ENCODE measurements at places on chromosomes 2 and 18.

DNA sequence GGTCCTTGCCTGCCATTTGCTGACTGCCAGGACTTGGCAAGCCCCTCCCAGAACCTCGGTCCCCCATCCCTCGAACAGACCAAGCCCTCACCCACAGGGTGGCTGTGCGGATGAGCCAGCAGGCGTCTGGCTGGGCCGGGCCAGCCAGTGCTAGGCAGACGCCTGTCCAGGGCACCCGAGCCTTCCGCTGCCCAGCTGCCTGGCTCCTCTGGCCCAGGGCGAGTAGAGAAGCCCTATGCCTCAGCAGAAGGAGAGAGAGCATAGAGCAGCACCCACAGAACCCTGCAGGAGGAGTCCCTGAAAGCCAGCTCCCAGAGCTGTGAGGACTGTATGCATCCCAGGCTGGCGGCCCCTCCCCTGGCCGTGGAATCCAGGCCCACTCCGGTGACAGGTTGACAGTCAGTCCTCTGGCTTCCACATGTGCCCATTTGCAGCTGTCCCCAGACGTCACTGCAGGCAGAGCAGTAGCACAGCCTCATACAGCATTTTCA is 62.1 kb upstream of the GLI2 start:
- no peak for DNase-seq

- DNase-seq, result no peak
These were observed 410.5 kb upstream of the MEIS1 start for GRCh38 chr2:66024391-66024790.

DNA sequence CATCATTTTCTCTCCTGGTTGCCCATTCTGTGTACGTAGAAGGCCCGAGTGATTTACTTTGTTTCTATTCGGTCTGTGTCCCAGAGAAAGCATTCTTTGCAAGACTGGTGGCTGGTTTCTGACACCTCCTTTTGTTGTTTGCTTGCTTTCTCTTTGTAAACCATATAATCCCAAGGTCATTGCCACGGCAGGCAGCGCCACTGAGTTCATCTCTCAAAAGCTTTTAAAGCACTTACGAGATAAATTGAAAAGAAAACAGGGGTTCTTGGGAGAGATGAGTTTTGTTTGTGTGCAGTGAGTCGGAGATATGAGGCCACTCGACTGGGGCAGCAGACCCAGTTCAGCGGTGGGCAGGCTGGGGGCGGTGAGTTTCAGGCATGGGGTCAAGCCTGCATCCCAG is 137.6 kb downstream of the NCK2 start:
- no peak for DNase-seq

GRCh38 chr2:177559638-177560037 is 167.1 kb downstream of the AGPS start:
- no peak for DNase-seq

- peak; percentile 30 for DNase-seq
These were observed 67.6 kb upstream of the ZFP36L2 start for GRCh38 chr2:43293744-43294695.

GRCh38 chr18:36047521-36047920 is 19.8 kb downstream of the RPRD1A start:
- DNase-seq, result no peak

- DNase-seq, result no peak
These were observed 231.9 kb downstream of the ZRANB3 start for GRCh38 chr2:135299165-135299564.

- DNase-seq, result no peak
These were observed 261.8 kb downstream of the SPAG16 start for GRCh38 chr2:213545964-213546475.

DNA sequence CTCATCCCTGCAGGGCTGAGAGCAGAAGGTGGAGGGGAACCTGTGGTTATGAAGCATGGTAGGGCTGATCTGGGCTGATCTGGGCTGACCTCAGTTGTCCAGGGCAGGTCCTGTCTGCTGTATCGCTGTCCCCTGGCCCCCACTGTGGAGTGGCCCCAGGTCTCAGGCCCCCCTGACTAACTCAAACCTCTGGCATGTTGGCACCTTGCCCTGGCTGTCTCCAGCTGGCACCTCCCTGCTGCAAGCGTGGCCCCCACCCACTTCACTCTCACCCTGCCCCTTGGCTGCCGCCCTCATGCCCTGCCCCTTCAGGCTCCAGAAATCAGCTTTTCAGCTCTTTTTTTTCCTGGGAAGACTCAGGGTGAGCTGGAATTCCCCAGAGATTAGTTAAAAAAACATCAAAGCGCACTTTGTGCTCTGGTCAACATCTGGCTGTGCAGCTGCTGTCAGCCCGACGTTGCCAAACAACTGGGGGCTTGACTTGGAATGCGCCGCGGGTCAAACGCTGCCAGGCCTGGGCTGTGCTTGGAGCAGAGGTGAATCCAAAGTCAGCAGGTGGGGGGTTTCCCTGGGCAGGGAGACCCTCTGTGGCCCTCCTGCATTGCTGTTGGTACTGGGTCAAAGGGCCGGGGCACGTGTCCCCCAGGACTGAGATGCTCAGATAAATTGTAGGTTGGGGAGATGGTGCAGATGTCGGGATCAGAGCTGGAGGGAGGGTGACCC is 173.8 kb upstream of the HDAC4 start:
- no peak for DNase-seq

- no peak for DNase-seq
These were observed 3.5 kb upstream of the KCNE4 start for GRCh38 chr2:223048519-223048918.

GRCh38 chr18:44911773-44912172 is 231.1 kb downstream of the SETBP1 start:
- no peak for DNase-seq

DNA sequence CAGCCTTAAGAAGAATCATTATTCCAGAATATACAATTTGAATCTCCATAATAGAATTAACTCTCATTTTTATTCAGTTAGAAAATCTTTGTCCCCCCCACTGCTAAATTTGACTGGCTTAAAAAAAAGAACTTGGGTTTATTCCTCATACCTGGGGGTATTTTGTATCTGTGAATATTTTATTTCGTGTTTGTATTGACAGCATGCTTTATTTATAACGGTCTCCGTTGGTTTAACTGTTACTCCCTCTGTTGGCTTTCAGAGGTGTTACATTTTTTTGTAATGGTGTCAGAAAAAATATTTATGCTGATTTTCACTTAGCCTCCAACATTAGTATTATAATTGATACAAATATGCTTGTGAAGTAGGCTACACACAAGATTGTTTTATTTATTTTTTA is 109.1 kb downstream of the HAUS1 start:
- no peak for DNase-seq

DNA sequence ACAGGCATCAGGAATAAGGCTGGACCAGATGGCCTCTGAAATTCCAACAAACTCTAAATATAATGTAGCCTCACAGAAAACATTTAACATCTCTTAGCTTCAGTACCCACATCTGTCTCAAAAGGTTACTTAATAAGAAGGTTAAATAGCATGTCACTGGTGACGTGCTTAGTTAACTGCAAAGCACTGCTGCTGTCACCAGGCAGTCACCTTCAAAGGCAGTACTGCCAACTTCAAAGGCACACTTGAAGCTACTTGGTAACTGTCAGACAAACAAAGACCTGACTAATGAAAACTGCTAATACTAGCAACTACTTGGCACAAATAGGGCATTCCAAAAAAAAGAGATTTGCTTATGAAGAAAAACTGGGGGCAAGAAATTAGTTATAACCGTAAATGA is 36.2 kb downstream of the EPG5 start:
- no peak for DNase-seq

DNA sequence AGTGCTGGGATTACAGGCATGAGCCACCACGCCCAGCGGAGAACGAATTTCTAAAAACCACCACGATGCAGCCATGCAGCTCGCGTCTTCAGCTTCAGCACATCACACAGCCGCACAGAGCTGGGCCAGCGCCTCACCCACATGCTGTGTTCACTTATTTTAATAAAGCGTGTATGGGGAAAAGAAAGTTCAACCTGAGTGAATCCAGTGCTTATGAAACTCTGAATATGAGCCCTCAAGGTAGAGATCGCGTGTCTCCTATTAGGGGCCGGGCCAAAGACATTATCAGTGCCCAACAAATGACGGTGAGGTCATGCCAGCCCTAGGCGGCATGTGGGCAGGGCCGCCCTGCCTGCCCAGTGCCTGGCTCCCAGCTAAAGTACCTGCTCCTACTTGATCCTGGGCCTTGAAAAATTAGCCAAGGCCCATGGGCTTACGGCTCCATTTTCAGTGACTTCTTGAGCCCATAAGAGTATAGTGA is 44.3 kb downstream of the SPRED2 start:
- no peak for DNase-seq

DNA sequence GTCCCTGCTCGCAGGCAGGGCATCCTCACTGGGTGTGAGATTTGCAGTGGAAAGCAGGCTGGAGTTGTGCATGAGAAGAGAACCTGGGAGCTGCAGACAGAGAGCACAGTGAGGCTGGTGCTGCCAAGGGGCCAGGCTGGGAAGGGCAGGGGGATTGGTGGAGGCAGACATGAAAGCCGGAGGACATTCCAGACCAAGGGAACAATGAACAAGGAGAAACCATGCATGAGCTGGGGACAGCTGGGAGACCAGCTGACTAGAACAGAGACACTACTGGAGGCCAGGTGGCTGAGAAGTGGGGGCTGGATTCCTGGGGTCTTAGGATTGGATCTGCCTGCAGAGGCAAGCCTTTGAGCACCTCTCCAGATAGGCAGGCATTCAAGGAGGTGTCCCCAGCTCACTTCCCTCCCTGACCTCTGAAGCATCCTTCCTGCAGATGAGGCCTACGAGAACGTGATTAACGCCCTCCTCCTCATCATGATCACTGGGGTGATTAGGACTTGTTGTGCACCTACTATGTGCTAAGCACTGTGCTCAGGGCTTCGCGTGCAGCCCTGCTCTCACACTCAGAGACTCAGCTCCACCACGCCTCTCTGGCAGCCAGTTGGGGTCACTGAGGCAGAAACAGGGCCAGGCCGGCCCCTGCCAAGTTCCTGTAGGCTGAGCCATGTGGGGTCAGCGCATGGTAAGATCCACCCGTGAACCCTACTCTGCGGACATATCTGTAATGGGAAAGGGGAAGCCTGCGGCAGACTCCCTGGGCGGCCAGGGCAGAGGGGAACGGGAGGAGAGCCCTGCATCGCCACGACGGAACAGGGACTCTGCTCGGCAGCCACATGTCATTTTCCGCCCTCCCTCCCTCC is 74.8 kb upstream of the SLC66A3 start:
- DNase-seq, result no peak

DNA sequence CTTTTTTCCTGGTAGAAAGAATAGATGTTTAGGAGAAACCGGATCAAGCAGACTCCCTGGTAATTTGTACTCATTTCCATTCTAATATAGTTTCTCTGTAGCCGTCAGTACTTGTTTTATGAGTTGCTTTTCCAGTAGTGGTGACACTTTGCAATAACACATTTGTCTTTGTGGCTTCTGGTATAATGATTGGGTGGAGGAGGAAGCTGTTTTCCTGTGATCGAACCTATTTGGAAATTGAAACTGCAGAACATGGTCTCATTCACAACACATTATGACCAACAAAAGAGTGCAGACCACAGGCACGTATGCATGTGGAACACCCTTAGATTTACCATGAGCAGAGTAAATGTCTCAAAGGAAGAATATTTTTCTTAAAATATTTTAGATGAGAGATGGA is 7.6 kb upstream of the SERPINB12 start:
- DNase-seq, result no peak

DNA sequence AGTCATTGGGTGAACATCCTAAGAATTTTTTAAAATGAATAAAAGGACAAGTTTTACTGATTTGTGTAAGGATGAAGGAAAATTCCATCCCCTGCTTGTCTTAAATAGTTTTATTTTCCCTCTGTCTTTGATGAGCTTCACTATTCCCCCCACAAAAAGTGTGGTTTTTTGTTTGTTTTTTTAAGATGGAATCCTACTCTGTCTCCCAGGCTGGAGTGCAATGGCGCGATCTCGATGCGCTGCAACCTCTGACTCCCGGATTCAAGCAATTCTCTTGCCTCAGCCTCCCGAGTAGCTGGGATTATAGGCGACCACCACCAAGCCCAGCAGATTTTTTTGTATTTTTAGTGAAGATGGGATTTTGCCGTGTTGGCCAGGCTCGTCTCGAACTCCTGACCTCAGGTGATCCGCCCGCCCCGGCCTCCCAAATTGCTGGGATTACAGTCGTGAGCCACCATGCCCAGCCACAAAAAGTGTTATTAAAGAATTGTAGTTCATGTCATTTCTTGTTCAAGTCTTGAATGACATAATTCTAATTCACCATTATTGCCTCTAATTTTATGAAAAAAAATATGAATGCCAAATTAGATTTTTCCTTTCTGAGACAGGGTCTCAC is 91.7 kb downstream of the AGPS start:
- DNase-seq, result no peak

DNA sequence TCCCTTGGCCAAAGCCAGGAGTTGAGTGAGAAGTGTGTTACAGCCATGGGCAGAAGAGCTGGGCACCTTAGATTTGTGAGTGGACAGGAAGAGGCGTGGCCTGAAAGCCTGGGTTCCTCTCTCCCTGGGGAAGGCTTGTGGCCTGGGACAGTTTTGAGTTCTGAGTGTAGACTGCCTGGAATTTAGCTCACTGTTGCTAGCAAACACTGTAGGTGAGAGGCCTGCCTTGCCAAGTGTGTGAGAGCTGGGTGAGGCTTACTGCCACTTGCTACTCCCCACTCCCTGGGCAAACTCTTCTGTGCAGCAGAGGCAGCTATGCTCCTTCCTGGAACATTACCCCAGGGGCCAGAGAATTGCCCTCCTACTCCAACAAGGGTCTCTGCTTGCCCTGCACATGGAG is 150.0 kb upstream of the GALNT5 start:
- DNase-seq, result no peak

GRCh38 chr2:27863146-27863545 is 27.0 kb downstream of the RBKS start:
- no peak for DNase-seq

GRCh38 chr2:172248785-172249187 is 146.1 kb upstream of the DLX2 start:
- no peak for DNase-seq

DNA sequence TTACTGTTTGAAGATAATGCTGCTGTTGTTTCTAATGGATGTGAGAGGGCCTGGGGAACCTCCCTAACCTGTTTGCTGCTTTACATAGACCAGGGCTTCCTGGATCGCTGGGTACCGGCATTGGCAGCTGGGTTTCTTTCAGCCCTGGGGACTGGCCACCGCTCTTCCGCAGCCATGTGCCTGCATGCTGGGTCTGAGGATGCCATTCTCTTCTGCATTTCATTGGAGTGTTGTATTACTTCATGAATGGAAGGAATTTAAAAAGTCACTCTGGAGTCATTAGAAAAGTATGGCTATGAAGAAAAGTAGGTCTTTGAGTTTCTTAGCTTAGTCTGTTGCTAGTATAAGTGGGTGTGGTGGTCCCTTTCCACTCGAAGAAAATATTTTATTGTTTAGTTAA is 107.3 kb upstream of the MGAT5 start:
- DNase-seq, result no peak

Measured in CD4-positive, alpha-beta T cell treated with Interleukin-4 for 1 hour (primary cell).